ENCODE measurements at places on chromosomes 1 and 21. TPM values are rescaled to one million over a fixed set of nuclear protein-coding genes. Genes with fewer than 3 reads are reported as not detected.

Gene BSND
- total RNA-seq = not detected

Gene AADACL4
- not detected for total RNA-seq

Gene NUAK2
- 6.1 TPM for total RNA-seq

Gene TIE1
- 1.2 TPM for total RNA-seq

Gene ABCG1
- 0.34 TPM for total RNA-seq

Gene L1TD1
- 0.30 TPM for total RNA-seq

Gene ACBD3
- 40.7 TPM for total RNA-seq

Gene PTGS2
- 0.17 TPM for total RNA-seq

Gene LCE1C
- not detected for total RNA-seq

Gene EPRS1
- 96.2 TPM for total RNA-seq
